BJ (cell line): ENCODE measurements at places on chromosomes 2 and 18.

DNA sequence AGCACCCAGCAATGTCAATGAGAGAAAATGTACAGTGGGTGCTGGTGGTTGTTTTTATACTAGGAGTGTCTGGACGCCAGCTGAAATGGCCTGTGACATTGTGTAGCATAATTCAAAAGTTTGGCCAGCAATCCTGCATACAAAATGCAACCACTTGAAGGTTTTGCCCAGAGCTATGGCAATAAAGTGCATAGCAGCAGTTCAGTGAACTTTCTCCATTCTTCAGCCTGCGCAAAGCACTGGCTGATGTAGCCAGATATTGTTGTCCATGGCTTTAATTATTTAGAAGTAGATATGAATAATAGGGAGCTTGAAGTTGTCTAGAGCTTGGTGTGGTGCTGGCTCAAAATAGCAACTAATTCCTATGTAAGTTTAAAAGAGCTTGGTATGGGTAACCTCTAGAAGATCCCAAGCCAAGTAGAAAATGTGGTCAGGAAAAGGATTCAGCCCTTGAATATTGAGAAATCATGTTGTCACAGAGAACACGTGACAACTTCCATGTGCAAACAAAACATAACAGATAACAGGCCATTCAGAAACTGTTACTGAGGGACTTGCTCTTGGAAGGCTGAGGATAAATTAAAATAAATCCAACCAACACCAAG is 33.3 kb upstream of the PGAP1 start:
- no peak for DNase-seq

- DNase-seq = no peak
Observed at GRCh38 chr2:119485336-119486110, 38.8 kb downstream of the SCTR start.

DNA sequence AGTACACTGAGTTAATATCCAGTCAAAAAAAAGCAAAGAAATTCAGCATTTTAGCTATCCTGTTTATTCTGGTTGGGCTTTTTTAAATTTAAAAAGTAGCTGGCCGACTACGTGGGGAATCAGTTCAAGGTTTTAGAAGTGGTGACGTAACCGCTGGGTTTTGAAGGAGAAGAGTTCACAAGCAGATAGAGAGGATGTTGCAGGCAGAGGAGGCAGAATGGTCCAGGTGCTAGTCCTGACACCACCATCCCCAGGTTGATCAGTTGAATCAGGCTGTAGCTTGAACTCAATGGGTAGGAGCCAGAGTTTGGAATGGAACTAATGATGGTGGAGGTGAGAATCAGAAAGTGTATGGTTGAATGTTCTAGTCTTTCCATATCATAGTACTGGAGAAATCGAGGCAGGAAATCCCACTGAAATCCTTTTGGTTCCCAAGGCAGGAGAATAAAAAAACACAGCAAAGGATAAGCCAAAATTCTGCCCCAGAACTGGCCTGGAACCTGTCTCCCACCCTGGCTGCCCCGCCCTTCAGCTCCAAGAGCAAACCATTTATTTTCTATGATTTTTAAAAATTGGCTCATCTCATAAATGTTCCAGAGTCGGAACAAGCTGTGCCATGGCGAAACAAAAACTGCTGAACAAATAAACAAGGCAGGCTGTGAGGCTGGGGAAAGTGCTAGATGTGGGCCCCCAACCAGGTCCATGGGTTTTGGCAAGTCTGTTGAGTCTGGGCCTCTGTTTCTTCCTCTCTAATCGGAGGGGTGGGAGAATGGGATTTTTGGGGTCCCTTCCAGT is 44.0 kb downstream of the SLC4A1AP start:
- DNase-seq = no peak

DNA sequence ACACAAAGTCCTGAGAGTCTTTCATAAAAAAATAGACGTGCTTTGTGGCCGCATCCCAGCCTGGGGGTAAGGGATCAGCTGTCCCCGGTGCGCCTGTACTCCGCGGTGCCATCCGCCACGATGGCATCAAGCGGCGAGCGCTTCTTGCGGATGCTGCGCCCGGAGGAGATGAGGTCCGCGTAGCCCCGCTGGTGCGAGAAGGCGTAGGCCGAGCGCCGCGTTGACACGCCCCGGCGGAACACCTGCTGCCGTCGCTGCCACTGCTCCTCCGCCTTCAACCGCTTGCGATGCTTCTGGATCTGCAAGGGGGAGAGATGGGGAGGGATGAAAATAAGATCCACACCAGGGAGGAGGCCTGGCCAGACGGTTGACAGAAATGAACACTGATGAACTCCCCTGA is 26.8 kb upstream of the NARS1 start:
- no peak for DNase-seq

GRCh38 chr18:46335534-46336101 is 231.4 kb downstream of the HAUS1 start:
- no peak for DNase-seq

- DNase-seq = no peak
Observed at GRCh38 chr18:57188851-57189557, 42.1 kb downstream of the BOD1L2 start.

DNA sequence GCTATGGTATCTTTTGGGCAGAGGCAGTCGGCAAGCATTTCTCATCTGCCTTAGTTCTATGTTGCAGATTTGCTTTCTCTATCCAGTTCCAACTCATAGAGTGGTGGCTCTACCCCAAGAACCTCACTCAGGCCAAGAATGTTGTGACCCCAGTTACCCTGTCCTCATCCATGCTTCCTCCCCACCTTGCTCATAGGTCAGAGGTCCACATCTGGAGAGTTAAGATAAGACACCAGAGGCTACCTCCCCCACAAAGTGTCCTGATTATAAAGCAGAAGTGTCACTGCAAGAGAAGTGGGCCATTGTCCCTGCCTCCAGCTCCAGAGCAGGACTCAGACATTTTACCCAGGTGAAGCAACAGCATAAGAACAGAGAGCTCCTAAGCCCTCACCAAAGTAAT is 276.8 kb upstream of the CHST9 start:
- no peak for DNase-seq
